ENCODE measurements at places on chromosomes 7 and 10.
A peak's percentile ranks its signal among the peaks of the same experiment; 100 is the strongest.

GRCh38 chr10:20429742-20430141 lies 467.4 kb downstream of the NEBL start:
- DNase-seq, result no peak

DNA sequence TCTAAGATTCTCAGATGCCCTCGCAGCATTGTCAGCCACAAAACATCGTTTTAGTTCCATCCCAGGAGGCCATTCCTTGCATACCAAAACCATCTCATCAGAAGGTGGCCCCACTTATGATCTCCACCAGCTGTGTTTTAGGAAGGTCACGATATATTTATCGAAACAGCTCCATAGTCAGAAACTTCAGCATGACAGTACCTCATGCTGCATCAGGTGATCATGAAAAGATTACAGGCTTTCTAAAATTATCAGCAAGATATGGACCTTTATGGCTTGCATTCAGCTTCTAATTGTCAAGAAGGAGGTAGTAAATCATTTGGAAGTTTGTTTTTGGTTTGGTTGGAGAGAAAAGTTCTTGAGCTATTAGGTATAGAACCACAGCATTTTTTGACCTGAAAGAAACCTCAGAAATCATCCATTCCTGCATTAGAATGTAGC lies 20.0 kb downstream of the JAZF1 start:
- no peak for DNase-seq

DNA sequence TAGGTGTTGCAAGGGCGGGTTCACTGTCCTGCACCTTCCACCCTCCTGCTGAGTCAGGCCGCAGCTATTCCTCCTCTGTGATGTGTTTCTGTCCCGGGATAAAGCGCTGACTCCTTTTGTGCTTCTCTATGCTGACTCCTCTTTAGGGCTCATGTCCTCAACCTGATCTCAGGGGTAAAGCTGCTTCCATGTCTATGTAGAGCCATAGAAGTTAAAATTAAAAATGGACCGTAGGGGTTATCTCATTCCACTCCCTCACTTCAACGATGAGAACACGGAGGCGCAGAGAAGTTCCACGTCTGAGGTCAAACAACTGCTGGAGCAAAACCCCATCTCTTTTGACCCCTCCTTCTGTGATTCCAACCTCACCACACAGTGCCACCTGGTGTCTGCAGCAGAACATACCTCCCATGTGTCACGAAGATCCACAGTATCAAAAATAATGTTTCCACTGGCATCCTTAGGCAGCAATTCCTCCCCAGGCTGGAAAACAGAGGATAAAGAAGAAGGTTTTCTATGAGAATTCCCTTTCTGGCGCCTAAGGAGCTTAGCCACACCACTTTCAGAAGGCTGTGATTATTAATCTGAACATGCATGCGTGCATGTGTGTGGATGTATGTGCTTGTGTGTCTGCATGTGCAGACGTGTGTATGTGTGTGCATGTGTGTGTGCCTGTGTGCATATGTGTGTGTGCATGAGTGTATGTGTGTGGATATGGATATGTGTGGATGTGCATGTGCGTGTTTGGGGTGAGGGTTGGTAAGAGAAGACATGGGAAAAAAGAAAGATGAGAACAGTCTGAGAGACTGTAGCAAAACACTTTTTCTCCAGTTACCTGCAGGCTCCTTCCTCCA lies 81.2 kb upstream of the UCN3 start:
- peak; percentile 55 for DNase-seq

DNA sequence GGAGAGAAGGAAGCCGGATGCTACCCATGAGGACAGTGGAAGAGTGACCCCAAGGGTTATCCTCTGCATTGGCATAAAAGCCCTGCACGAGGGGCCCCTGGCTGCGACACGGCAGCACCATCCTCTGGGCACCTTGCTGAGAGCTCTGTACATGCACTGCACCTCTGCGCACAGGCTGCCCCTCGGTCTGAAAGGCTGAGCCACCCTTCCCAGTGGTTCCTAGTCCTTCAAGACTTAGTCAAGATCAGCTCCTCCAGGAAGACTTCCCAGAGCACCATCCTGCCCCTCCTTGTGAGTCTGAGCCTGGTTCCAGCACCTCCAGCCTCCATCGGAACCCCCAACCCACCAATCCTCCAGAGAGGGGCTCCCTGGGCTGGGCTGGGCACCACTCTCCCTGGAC lies 37.9 kb upstream of the CNPY1 start:
- DNase-seq, result no peak

GRCh38 chr7:20794676-20795075 lies 8.0 kb upstream of the SP8 start:
- peak; percentile 85 for DNase-seq

- DNase-seq, result peak; percentile 46
Observed at GRCh38 chr10:28778524-28778923, 101.2 kb downstream of the BAMBI start.

GRCh38 chr10:42866115-42866995 lies 83.8 kb downstream of the BMS1 start:
- peak; percentile 61 for DNase-seq

DNA sequence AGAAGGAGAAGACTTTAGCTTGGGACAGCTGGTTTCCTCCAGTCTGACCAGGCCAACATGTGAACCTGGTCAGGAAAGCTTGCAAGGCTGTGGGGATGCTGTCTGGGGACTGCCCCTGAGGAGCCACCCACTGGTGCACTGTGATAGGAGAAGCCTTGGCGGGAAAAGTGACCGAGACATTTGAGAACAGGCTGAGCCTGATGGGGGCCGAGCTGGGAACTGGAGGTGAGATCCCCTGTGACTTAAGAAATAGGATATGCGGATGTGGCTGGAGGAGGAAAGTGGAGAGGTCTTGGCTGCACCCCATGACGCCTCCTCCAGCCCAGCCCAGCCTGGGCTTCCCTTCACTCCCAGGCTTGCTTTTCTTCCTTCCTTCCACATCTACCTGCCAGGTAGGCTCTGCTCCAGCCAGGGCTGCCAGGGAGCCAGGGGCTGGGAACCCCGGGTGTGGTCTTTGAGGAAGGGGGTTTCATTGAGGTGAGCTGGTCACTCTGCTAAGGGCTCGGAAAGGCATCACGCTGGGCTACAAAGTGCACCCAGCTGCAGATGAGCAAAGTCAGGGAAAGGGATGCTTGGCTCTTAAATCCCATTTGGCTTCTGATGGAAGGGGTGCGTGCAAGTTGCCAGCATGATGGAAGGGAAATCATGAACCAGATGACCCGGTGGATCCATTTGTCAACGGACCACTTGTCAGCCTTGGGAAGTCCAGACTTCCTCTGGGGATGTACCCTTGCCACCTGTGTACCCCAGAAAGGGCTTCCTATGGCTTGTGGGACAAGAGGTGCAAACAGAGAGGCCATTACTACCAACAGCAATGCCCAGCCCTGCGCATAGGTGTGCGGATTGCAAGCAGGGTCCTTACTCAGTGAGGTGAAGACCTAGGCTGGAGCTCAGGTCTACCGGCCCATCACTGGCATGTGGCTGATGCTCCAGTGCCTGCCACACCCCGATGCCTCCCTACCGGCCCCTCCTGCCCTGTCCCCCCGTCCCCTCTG lies 66.3 kb downstream of the C10orf143 start:
- DNase-seq, result no peak

- DNase-seq, result peak; percentile 31
Observed at GRCh38 chr10:86888585-86889381, 68.6 kb downstream of the MMRN2 start.

GRCh38 chr10:77552252-77552651 lies 85.4 kb downstream of the KCNMA1 start:
- no peak for DNase-seq

- no peak for DNase-seq
Observed at GRCh38 chr7:118243695-118244094, 19.2 kb downstream of the ANKRD7 start.

GRCh38 chr7:131223151-131223550 lies 104.5 kb upstream of the MKLN1 start:
- DNase-seq, result no peak

- no peak for DNase-seq
Observed at GRCh38 chr10:44311563-44312051, 73.3 kb downstream of the CXCL12 start.

DNA sequence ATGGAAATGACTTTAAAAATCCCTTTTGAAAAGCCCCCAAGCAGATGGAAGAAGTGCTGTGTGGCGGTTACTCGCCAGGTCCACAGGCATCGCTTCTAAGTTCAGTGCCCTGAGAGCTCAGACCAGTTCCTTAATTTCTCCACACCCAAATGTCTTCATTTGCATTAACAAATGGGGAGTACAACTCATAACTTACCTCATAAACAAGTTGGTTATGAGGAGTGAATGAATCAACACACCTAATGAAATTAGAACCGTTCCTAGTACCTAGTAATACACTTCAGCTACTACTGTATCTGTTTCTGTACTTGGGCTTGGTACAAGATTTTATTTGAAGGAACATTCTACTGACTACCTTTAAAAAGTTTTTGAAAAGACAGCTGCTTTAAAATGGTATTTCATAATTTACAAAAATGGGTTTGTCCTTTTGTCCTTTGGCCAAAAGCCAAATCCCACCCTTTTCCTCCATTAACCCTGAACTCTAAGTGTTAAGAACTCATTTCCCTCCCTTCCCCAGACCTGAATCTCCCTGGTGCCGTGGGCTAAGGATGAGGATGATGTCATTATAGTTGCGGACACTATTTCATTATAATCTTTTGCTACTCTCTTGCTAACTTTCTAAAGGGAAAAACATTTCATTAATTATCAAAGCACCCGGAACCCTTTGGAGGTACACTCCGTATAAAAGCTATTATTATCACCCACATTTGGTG lies 221.5 kb upstream of the CELF2 start:
- no peak for DNase-seq

DNA sequence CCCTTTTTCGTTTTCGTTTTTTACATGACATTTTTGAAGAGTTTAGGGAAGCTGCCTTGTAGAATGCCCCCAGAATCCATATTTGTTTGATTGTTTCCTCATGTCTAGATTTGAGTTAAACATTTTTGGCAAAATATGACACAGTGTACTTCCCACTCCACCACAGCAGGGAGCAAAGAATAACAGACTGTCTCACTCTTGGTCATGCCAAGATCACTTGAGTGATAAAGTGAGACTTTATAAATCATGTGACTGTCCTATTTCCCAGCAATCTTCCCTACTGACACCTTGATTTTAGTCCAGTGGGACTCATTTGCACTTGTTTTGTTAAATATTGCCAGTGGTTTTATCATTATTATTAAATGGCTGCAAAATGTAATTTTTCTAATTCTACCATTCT lies 44.4 kb upstream of the USP6NL start:
- DNase-seq, result no peak

DNA sequence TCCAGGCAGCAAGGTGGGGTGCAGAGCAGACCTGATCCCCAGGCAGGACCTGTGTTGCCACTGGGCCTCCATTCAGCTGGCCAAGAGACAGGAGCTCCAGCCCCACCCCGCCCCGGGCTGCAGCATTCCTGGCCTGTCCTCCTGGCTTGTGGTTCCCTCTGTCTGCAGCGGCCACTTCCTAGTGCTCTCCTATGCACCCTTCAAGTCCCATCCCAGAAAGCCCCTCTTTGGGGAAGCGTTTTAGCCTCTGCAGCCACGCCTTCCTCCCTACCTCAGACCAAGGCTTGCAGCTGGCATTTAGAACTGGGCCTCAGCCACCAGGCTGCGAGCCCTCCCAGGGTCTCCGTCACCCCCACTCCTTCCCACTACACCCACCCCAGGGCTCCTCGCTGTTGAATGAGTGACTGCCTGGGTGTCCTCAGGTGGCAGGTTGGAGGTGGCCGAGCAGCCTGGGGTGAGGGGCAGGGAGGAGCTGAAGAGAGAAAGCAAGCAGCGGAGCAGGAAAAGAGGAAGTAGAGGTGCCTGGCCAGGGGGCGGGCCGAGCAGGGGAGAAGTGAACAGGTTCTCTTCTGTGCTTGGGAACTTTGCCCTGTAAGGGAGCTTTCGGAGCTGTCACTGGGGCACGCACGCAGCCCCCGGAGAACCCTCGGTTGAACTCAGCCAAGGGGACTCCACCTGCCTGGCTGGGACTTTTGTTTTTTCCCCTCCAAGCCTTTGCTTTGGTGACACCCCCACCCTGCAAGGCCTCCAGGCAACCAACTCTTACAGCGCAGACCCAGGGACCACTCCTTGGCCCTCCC lies 109.1 kb upstream of the TNRC18 start:
- no peak for DNase-seq

- DNase-seq, result no peak
Observed at GRCh38 chr10:28200775-28201174, 102.1 kb downstream of the MPP7 start.

DNA sequence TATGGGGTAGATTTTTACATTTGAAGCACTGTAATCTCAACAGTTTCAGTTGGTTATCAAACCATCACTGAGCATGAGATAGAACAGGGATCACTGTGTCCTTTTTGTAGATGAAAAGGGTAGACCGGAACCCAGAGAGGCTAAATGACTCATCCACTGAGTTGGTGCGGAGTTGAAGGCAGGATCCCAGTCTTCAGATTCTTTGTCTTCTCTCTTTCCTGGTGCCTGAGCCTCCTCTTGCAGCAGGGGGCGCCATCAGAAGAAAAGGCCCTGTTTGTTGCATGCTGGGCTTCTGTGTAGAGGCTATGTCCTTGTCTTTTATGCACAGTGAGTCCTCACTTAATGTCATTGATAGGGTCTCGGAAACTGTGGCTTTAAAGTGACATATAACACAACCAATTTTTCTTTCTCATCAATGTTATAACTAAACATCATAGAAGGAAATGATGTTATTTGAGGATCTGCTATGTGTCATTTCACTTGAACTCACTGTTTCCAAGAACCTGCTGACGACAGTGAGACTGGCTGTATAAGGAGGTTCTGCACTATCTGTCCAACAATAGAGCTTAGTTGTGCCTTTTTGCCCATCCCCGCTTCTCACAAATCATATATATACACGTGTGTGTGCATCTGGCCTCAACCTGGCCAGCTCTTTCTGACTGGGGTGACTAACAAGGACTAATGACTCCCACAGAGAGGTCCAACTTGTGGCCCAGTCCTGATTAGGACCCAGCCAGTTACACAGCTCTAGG lies 14.3 kb downstream of the ZNF282 start:
- DNase-seq, result peak; percentile 62

- no peak for DNase-seq
Observed at GRCh38 chr7:37673523-37673922, 10.0 kb upstream of the GPR141 start.

DNA sequence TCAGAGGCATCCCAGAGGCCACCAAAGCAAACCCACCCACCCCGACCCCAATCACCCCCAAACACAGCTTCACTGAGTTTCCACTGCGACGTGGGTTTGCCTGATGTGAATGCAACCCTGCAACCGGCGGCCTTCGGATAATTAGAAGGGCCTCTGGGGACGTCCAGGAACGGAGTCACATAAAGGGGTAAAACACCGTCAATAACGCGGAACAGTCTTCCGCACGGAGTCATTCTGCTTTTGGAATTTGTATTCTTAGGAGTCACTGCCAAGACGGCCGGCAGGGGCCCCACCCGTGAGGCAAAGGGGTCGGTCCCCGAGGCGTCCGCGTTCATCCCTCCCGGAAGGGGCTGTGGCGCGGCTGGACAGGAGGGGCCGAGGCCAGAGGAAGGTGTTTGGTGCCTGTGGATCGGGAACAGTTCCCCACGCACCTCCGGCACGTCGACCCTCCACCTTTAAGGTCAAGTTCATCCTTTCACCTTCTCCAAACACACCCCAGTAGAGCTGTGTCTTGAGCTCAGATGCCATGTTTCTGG lies 36.7 kb upstream of the PDGFA start:
- no peak for DNase-seq

All from NCI-H69 (cell line).